Suppressor macrophage (primary cell): ENCODE measurements at places on chromosomes 13 and 19.
A peak's percentile ranks its signal among the peaks of the same experiment; 100 is the strongest.

- peak; percentile 73 for DNase-seq
Measured at GRCh38 chr19:13784731-13785452, 10.4 kb upstream of the ZSWIM4 start.

GRCh38 chr19:6402837-6403608, 10.1 kb upstream of the GTF2F1 start:
- DNase-seq = no peak

- no peak for DNase-seq
Measured at GRCh38 chr19:35288331-35288730, 3.6 kb upstream of the MAG start.

- DNase-seq = no peak
Measured at GRCh38 chr19:2433854-2434253, 6.5 kb upstream of the TIMM13 start.

DNA sequence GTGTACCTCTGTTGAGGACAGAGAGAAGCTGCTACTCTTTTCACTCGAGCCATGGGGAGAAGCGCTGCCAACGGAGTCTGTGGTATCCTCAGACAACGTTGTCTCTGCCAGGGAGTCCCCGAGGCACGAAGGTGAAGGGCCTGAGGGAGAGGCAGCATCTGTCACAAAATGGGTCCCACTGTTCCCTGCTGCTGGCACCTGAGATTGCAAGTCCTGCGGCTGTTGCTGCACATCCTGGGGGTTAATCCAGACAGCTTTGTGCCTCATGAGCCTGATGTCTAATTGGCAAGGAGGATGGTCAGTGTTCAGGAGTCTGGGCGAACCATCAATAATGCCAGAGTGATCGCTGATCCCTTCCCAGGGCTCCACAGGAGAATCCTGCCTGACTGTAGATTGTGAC, 15.0 kb downstream of the RUBCNL start:
- DNase-seq = no peak

GRCh38 chr13:18739310-18739709, 442.3 kb downstream of the TUBA3C start:
- no peak for DNase-seq

GRCh38 chr19:49149652-49150105, 5.5 kb downstream of the HRC start:
- DNase-seq = peak; percentile 69

- no peak for DNase-seq
Measured at GRCh38 chr19:32998722-32999121, 26.7 kb downstream of the FAAP24 start.

- DNase-seq = no peak
Measured at GRCh38 chr19:38464421-38465082, 31.1 kb downstream of the RYR1 start.

DNA sequence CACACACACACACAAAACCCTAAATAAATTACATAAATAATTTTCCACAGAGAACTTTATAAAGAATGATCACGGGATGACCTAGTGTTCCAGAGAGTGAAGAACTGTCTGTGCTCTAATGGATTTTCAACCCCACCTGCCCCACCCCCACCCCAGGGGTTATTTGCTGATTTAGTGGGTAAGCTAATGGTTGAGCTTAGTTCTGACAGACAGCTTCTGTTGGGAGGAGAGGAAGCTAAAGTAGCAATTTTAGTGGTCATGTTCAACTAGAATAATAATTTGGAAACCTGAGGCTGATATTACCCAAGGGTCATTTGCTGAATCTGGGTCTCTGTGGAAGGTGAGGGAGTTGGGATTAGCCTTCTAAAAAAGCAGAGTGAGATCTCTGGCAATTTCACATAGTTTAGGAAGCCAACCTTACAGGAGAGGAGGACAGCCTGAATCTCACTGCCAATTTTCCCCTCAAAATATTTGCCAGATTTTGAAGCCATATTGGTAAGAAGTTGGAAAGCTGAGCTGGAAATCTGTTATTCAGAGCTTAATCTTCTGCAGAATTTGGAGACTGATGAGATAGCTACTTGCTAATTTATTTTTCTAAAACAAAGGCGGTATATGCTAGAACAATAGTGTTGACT, 68.7 kb downstream of the POSTN start:
- no peak for DNase-seq

- no peak for DNase-seq
Measured at GRCh38 chr19:16458391-16459341, 13.1 kb downstream of the EPS15L1 start.

- DNase-seq = peak; percentile 88
Measured at GRCh38 chr19:33292595-33293254, 9.6 kb downstream of the CEBPA start.

DNA sequence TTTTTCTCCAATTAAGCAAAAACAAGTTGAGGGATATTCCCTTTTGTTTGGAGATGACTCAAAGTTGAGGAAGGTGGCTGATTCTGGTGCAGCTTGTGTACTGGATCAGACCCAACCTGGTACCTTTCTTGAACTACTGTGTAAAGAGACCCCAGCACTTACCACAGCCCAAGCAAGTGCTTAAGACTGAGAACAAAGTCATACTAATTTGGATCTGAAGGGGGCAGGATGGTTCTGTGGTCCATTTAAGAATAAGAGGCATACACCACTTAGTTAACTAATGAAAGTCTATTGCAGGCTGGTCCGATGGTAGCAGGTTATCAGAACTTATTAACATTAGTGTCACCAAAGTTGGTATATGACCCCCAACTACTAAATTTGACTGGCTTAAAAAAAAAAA, 6.3 kb downstream of the THSD1 start:
- DNase-seq = no peak

- peak; percentile 68 for DNase-seq
Measured at GRCh38 chr13:43924549-43925245, 45.0 kb downstream of the LACC1 start.

DNA sequence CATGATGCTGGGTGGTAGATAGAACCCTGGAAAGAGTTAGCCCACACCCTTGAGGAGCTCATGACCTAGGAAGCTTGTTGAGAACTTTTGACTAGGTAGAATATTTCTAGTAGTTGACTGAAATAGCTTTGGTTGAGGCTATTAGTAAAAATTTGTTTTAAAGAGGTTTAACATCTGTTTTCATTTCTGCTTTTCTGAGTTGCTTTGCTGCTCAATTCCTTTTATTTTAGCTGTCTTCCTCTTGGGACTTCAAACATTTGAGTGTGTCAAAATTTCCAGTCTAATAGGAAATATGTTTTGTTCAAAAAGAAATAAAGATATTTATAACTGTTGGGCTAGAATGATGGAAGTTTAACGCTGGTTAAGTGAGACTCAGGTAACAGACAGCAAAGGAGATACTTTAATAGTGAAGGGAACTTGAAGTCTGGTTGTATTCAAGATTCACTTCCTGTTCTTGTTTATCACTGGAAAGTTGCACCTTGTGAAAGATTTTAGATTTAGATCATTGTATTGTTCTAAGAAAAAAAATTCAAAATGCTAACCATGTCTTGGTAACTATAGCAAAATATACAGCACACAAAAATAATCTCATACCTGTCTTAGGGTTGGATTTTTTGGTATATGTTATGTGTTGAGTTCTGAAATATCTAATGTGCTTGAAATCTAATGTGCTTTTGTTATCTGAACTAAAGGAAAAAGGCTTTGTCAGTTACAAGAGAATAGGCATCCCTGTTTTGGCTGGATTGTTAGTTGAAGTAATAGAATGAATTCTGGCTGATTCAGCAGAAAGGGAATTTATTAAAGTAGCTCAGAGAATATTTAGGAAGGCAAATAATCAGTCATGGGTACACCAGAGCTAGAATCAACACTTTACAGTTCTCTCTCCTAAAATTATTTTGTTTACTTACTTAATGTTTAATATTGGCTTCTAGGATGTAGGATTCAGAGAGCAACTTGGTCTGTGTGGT, 24.4 kb upstream of the GPR18 start:
- peak; percentile 71 for DNase-seq

DNA sequence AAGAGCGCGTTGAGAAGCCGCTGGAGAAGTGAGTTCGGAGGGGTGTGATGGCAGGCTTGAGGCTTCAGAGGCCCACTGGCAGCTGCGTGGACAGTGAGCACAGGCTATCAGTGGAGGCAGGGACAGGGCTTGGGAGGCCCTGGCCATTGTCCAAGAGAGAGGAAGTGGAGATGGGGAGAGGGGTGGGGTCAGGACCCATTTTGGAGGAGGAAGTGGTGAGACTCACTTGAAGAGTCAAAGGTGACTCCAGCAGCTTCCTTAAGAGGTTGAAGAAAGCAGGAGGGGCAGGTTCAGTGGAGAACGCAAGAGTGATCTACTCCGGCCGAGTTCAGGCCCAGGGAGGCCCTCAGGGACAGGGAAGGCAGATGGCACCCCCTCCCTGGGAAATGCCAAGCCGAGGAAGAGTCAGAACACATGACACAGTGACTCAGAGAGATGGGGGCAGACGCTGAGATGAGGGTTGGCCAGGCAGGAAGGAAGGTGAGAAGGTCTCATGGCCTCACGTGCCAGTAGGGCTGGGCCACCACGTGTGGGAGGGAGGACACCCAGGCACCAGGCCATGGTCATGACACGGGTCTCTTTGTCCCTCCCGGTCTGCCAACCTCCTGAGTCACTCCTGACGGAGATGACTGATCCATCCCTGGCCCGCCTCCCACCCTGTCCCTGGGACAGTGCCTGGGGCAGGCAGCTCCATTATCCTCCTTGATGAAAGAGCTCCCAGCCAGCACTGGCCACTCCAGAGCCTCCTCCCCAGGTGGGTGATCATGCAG, 10.1 kb upstream of the CD22 start:
- DNase-seq = peak; percentile 99
